ENCODE measurements at places on chromosomes 2 and 18.

- no peak for DNase-seq
Measured at GRCh38 chr2:16252251-16252650, 311.9 kb downstream of the MYCN start.

GRCh38 chr2:207938886-207939285, 86.4 kb downstream of the PLEKHM3 start:
- no peak for DNase-seq

GRCh38 chr18:30583768-30584167, 458.8 kb downstream of the DSC3 start:
- no peak for DNase-seq

DNA sequence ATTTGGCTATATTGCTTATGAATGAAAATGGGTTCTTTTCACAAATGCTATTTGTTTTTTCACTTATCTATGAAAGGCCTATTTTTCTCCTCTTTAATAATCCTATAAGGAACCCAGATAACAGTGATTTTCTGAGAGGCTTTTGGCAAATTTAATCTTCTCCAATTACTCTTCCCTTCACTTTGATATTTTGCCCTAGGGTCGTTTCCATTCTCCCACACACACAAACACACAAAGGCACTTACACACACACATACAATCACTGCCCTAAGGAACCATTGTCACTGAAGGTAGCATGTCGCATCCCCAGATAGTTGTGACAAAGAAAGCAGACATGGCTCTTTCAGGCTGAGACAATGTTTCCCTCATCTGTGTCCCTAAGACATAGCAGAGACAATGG, 170.1 kb upstream of the PGAP1 start:
- no peak for DNase-seq

- no peak for DNase-seq
Measured at GRCh38 chr2:232104076-232104646, 142.6 kb downstream of the DIS3L2 start.

- DNase-seq, result no peak
Measured at GRCh38 chr2:127887776-127888130, 2.0 kb upstream of the AMMECR1L start.

GRCh38 chr2:200125444-200126284, 170.3 kb downstream of the MAIP1 start:
- no peak for DNase-seq

DNA sequence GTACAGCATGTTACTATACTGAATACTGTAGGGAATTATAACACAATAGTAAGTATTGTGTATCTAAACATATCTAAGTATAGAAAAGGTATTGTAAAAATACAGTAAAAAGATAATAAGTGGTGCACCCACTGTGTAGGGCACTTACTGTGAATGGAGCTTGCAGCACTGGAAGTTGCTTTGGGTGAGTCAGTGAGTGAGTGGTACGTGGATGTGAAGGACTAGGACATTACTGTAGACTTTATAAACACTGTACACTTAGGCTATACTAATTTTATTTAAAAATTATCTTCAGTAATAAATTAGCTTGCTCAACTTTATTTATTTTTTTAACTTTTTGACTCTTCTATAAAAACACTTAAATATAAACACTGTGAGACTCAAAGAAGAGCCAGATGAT, 82.6 kb downstream of the MTA3 start:
- DNase-seq, result no peak

- DNase-seq, result no peak
Measured at GRCh38 chr2:108125581-108125980, 114.2 kb upstream of the SULT1C3 start.

GRCh38 chr2:110816404-110817365, 84.3 kb downstream of the ACOXL start:
- DNase-seq, result no peak

DNA sequence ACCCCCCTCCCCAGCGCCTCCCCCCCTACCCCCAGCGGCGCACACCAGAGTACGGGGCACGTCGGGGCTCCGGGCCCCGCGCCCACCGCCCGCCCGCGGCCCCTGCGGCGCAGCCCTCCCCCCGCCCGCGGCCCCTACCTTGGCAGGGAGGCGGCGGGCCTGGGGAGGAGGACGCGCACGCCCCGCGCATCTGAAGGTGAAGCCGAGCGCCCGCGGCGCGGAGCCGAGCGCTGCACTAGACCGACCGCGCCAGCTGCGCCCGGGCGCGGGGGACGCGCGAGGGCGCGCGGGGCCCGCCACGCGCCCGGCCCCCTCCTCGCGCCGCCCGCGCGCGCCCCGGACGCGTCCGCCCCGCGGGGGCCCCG, at the start of gene ZNF516:
ZNF516 (minus strand) TSS at position 237 of the 365 bp plus-strand sequence. CDS start 52,188 bp downstream, outside the sequence.
- no peak for DNase-seq

DNA sequence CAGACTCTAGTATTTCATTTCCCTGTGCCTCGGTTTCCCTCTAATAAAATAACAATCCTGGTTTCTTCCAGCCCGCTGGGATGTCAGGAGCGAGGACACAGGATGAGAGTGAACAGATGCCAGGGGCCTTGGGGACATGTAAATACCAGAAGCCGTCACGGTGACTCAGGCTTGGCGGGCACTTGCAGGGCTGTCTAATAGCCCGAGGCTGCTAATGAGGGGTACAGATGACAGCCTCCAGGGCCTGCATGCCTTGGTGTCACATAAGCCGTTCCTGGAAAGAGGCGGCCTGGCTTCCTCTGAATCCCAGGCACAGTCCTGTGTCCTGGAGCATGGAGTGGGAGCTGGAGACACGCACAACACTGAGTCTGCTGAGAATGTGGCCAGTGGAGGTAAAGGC, 28.2 kb downstream of the HS1BP3 start:
- DNase-seq, result no peak

DNA sequence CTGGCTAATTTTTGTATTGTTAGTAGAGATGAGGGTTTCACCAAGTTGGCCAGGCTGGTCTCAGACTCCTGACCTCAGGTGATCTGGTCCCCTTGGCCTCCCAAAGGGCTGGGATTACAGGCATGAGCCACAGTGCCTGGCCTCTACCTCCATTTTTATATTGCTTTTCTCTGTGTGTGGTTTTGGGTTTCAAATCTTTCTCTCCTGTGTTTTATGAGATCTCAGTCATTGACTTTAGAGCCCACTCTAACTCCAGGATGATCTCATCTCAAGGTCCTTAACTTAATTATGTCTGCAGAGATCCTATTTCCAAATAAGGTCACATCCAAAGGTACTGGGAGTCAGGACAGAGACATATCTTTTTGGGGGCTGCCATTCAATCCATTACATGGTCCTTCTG, 24.7 kb downstream of the ARL4C start:
- no peak for DNase-seq

GRCh38 chr2:43946685-43947084, 49.1 kb downstream of the LRPPRC start:
- no peak for DNase-seq

- DNase-seq, result peak; percentile 19
Measured at GRCh38 chr2:119174216-119174992, 15.9 kb upstream of the C1QL2 start.

DNA sequence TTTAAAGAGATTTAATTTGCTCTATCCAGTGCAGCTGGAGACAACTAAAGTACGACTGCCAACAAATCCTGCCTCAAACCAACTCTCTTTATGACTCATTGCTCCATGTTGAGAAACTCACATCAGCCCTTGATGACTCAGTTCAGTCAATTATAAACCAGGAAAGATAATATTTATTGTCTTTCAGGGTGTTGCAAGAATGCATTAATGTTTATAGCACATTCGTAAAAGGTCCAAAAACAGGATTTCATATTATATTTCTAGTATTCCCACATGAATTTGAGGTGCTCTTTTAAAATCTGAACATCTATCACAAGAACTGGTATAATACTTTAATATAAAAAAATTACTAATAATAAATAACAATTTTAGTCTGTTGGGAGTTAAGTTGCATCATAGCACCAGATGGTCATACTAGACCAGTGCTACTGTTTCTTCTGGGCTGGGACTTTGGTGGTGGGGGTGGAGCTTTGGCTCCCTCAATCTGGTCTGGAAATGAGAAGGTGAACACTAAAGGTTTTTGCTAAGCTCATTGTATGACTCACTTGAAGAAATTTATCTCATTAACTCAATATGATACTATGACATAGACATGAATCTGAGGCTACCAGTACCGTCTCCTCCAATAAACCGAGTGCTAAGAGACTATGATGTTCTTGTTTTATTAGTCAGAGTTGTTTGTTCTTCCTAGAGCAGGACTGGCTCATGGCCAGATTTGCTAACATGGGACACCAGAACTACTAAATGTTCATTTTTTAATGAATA, 26.6 kb upstream of the MAP3K20 start:
- DNase-seq, result peak; percentile 35
